ENCODE measurements at places on chromosomes 7 and 10.

- DNase-seq = peak; percentile 4
These were observed 101.4 kb downstream of the SEMA3E start for GRCh38 chr7:83547526-83547925.

- no peak for DNase-seq
These were observed 303.8 kb upstream of the MKI67 start for GRCh38 chr10:128429835-128430513.

DNA sequence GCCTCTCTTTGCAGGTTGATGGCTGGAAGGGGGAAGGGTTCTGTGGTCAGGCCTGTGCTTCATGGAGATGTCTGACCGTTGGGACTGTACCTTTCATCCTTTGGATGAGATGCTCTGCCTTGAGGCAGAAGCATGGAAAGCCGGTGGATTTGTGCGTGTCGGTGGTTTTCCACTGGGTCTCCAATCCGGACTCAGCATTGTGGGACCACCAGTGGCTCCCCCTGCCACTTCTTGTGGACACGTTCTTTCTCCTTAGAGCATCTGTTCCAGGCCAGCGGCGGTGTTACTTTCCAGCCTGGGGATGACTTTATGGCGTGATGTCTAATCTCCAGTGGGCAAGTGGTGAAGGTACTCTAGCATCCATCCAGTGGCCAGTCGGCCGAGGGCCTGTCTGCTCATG, 178.4 kb downstream of the MGMT start:
- DNase-seq = no peak

GRCh38 chr10:50438049-50438936, 185.5 kb downstream of the SGMS1 start:
- no peak for DNase-seq

GRCh38 chr7:155951554-155952158, 139.4 kb upstream of the SHH start:
- no peak for DNase-seq

GRCh38 chr7:74280985-74281384, 8.2 kb upstream of the CLIP2 start:
- no peak for DNase-seq

- DNase-seq = no peak
These were observed 424.0 kb downstream of the EXOC4 start for GRCh38 chr7:133676805-133677370.

All from GM03348 (cell line).